ENCODE measurements at places on chromosomes 11 and 22.

- no peak for DNase-seq
These were observed 113.1 kb downstream of the RBFOX2 start for GRCh38 chr22:35915477-35916013.

DNA sequence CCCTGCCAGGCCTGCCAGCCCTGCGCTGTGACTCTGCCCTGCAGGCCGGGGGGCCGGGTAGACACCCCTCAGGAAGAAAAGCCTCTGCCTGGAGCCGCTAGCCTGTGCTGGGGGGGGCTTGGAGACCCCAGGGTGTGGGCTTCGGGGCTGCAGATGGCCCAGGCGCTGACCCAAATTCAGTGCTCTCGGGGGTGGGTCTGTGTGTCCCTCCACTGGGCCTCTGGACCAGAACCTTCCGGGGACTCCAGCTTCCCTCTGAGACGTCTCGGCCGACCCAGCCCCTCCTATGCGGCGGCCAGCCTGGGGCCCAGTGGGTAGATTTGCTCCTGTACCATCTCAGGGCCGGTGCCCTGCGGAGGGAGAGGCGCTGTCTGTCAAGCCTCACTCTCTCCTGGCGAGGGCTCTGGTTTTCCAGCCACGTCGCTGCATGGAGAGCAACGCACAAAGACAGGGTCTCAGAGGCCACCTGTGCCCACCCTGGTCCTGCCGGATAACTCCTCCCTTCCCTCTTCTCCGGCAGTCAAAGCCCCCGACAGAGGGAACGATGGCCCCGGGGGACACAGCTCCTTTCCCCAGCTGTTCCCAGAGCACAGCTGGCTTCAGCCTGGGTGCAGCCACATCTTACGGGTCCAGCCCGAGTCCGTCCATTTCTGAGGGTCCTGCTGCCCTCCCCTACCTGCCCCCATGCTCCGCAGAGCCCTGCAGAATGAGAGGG, 40.1 kb upstream of the TOLLIP start:
- DNase-seq = no peak

DNA sequence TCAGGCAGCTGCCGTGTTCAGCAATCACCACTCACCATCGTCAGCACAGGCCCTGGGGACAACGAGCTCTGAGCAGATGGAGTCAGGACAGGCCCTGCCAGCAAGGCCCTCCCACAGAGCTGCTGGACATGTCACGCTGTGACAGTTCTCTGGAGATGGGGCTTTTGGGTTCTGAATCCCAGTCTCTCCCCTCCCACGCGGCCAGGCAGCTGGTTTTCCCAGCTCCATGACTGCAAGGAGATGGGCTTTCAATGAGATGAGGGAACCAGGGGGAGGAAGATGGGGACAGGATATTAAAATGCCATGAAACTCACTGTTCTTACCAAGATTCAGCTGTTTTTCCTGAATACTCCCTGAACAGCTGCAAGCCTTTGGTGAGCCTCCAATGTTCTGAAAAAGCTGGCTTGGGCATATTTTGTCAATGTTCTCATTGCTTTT, 305.9 kb downstream of the BRD1 start:
- DNase-seq = peak; percentile 76

DNA sequence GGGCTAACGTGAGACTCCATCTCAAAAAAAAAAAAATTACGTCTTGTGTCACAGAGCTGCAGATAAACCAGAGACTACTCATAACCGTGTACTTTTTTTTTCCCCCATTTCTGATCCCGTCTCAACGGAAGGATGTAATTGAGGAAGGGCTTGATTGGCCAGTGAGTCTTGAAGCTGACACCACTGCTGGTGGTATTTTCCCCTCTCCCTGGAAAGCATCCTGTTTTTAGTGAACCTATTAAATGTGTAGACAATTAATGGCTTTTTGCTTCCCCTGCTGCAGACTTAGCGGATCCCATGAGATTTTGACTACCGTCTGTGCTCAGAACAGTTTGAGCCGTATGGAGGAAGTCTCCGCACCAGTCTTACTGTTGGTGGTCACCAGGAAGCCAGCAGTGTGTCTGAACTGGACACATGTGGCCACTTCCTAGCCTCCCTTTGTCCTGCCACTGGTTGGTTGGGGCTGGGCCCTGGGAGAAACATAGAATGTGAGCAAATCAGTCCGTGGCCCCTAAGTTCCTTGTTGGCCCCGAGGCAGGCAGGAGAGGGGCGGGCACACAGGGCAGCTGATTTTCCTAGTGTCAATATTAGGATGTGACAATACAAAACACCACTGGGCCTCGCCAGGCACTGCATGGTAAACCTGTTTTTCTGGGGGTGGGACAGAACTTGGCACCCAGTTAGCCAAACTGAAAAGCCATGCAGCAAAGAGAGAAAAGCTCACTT, 3.1 kb downstream of the BIK start:
- no peak for DNase-seq

DNA sequence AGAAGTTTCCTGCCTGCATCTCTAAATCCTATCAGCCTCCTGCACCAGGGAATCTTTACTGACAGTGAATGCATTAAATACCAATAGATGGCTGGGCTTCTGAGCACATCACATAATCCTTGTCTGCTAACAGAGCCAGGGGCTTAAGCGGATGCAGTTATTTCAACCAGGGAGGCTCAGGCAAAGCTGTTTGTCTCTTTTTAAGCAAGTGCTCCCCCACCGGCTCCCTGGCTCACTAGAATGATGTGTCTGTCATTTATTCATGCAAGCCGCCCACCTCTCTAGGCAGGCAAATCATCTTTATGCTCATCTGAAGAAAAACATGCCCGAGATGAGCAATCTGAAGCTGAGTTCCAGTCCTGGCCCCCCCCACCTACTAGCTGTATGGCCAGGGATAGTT, 182.3 kb downstream of the TENM4 start:
- DNase-seq = no peak

GRCh38 chr11:131219646-131220045, 150.8 kb upstream of the NTM start:
- no peak for DNase-seq

GRCh38 chr11:2929950-2930703, 907 bp upstream of the PHLDA2 start:
- no peak for DNase-seq

GRCh38 chr22:28647216-28647615, 32.4 kb downstream of the TTC28 start:
- DNase-seq = no peak

- no peak for DNase-seq
These were observed 17.6 kb downstream of the ANO1 start for GRCh38 chr11:70095541-70096252.

- no peak for DNase-seq
These were observed 84.0 kb downstream of the GRIK4 start for GRCh38 chr11:120595557-120595956.

GRCh38 chr11:7490535-7490934, 5.2 kb downstream of the OLFML1 start:
- no peak for DNase-seq

DNA sequence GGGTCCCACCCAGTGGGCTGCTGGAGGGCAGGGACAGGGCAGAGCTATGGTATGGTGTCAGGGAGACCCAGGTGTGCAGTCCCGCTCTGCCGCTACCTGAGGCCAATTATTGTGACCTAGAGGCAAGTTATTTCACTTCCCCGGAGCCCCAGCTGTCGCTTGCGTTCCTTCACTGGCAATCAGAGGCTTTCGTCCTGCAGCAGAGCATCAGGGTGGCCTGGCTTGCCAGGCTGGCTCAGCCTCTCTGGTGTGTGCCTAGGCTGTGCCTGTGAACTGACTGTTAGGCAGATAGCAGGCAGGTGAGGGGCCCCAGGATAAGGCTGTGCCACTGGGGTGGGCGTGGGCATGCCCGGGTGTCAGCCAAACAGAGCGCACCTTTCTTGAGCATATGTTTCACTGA, 31.4 kb downstream of the GLB1L2 start:
- DNase-seq = no peak

DNA sequence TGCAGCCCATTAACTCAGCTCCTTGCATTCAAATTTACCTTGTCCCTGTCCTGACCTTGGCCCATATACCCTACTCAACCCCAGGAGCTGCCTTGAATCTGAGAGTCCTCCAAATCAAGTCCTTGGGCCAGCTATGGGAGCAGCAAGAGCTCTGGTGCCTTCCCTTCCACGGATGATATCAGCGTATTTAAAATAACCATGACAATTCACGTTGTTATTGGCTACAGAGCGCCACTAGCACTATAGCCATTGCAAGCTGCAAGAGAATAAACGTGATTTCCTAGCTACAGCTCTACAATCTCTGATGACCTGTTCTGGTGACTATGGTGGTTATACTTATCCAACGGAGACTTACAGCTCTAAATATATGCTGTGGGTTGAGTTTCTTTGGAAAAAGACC, 357.8 kb downstream of the LARGE1 start:
- no peak for DNase-seq

DNA sequence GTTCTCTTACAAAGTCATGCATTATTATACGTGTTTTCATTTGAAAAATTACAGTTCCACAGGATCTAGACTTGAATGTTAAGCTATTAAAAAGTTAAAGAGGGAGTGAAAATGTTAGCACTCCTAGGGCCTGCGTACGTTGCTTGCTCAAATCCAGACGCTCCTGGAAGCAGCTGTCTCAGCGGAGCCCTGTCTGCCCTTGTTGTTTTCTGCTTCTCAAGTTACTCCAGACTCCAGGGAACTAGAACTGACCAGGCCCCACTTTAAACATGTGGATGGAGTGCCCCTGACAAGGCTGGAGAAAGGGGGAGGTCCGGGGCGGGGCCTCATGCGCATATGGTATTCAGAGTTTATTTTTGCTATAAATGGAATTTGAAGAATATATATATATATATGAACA, 9.6 kb downstream of the PARVB start:
- peak; percentile 66 for DNase-seq

GRCh38 chr22:50293441-50294318, 13.8 kb downstream of the PLXNB2 start:
- peak; percentile 80 for DNase-seq

DNA sequence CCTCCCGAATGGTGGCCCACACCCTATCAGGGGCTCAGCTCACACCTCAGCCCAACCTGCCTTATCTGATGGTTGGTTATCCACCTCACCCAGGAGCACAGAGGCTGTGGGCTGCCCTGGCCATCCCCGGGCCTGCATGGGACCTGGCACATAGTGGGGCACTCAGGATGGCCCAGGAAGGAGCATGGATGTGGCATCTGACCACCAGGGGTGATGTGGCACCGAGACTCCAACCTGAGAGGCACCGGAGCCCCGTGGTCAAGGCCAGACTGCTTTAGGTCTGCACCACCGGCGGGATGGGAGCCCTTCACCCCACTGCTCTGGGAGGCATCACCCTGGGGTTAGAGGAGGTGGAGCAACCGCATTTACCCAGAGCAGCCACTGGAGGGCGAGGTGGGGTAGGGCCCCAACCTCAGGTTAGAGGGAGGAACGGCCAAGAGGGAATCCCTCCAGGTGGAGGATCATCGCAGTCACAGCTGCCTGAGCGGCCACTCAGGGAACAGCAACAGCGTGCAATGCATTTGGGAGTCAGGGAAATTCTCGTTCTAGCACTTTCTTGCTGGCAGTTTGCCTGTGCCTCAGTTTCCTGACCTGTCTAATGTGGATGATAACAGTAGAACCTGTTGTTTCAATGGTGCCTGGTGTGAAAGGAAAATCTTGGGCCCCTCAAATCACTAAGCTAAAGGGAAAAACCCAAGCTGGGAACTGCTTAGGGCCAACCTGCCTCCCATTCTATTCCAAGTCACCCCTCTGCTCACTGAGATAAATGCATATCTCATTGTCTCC, 52.9 kb upstream of the CARS1 start:
- peak; percentile 21 for DNase-seq

GRCh38 chr22:38338772-38339379, 21.6 kb upstream of the CSNK1E start:
- DNase-seq = no peak

DNA sequence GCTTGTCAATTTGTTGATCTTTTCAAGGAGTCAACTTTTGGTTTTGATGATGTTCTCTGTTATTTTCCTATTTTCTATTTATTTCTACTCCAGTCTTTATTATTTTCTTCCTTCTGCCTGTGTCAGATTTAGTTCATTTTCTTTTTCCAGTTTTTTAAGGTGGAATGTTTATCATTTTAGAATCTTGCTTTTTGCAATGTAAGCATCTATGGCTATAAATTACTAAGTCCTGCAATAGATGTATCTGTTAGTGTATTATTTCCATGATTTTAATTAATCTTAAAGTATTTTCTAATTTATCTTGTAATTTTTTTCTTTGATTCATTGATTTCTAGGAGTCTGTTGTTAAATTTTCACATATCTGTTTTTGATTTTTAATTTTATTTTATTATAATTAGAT, 81.7 kb downstream of the ARHGAP8 start:
- no peak for DNase-seq

DNA sequence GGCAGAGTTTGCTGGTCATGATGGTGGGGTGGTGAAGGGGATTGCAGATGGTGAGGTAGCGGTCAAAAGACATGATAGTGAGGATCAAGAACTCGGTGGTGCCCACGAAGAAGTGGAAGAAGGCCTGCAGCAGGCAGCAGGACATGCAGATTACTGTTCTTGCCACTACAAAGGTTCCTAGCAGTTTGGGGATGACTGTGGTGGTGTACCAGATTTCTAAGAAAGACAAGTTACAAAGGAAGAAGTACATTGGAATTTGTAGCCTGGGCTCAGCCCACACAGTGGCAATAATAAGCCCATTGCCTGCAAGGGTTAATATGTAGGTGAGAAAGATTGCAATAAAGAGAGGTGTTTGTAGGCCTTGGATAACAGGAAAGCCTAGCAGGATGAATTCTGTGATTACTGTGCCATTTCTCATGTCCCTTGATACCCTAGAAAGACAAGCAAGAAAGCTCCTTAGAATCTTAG, at the start of gene OR6X1:
TSS of gene OR6X1 (minus strand) at position 418 of the 468 bp plus-strand sequence. CDS start at position 418, 0 bp downstream.
- DNase-seq = no peak

DNA sequence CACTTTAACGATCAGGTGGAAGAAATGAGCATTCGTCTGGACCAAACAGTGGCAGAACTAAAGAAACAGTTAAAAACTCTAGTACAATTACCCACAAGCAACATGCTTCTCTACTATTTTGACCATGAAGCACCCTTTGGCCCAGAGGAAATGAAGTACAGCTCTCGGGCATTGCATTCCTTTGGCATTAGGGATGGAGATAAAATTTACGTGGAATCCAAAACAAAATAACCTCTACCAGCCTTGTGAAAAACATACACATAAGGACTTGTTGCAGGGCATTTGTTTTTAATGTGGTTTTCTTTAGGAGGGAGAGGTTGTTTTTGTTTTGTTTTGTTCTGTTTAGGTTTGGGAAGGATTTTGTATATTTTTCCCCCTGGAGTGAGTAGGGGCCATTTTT, 14.2 kb upstream of the TECTA start:
- no peak for DNase-seq

GRCh38 chr11:11253497-11253896, 99.6 kb downstream of the CSNK2A3 start:
- DNase-seq = peak; percentile 3

DNA sequence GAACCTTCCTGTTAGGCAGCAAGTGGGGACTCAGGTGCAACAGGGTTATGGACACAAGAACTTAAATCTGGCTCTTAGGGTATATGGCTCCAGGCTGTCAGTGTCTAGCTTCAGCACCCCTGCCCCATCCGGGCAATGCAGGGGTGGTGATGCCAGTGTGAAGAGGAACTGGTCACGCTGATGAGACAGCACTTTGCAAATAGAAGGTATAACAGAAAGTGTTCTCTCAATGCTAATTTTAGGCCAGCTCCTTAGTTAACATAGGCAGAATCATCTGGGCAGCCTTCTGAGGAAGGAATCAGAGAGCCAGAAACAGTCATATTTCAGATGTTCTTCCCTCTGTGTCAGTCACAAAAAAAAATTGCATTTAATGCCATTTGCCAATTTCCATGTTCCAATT, 41.2 kb downstream of the SYT9 start:
- DNase-seq = no peak

GRCh38 chr11:13669544-13670488, 1.3 kb downstream of the FAR1 start:
- no peak for DNase-seq

GRCh38 chr11:110715541-110715940, 3.3 kb upstream of the ARHGAP20 start:
- DNase-seq = no peak

- DNase-seq = peak; percentile 17
These were observed 23.4 kb downstream of the TPBGL start for GRCh38 chr11:75263944-75264349.

Data from right hindlimb (tissue), 1 donor.